ENCODE measurements at places on chromosomes 12 and 14.

DNA sequence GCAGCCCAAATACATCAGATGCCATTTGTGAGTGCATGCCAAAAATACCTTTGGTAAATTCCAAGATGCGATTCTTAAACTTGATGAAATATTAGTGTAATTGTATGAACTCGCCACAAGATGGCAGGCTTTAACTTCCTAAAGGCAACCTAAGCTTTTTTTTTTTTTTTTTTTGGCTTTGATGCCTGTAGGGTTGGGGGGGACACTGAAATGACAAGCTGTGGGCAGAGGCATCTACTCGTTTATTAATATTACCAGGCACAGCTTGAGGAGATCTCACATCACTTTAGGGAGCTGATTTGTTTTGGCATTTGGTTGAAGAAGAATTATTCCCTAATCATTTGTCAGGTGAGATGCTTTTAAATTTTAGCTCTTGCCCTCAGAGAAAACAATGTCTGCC, 126.7 kb upstream of the CCDC196 start:
- DNase-seq: no peak

- DNase-seq: no peak
Measured at GRCh38 chr14:104973135-104973384, 5.1 kb downstream of the AHNAK2 start.

- DNase-seq: no peak
Measured at GRCh38 chr14:40221428-40221827, 789.2 kb upstream of the FBXO33 start.

- DNase-seq: no peak
Measured at GRCh38 chr14:65101631-65102440, 481 bp downstream of the MAX start.

DNA sequence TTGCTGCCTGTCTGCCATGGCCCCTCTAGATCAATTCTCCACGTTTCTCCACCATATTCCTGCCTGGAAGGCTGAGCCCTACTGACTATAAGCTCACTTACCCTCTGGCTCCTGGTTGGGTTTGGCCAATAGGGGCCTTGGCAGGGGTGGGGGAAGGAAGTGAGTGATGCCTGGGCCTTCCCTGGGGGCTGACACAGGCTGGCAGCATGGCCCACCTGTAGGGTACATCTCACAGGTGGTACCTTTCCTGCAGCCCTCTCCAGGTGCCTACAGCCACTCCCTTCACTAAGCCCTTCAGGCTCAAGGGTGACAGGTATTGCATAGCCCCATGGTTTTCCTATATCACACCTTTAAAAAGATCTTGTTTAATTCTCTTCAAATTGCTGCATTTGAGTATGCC, 3.5 kb downstream of the RFC5 start:
- DNase-seq: no peak

DNA sequence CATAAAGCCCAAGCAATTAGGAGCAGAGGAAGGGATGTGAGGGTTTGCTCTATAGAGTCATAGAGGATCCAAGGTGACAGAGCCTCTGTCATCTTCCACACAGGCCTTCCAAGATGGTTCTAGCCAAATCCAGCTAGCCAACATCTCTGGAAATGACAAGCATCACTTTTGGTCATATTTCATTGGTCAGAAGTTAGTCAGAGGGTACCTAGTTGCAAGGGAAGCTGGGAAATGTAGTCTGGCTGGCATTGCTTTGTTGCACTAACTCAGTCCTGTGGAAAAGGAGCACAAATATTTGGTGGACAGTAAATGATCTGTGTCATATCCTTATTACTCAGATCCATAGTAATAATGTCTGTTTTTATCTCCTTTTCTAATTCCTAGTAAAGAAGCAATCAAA, 715.7 kb downstream of the NRXN3 start:
- no peak for DNase-seq

GRCh38 chr14:53894456-53894855, 62.2 kb downstream of the BMP4 start:
- no peak for DNase-seq

- DNase-seq: no peak
Measured at GRCh38 chr14:55401751-55402150, 9.9 kb downstream of the ATG14 start.

- DNase-seq: no peak
Measured at GRCh38 chr12:64903479-64904152, 79.2 kb downstream of the TBC1D30 start.

DNA sequence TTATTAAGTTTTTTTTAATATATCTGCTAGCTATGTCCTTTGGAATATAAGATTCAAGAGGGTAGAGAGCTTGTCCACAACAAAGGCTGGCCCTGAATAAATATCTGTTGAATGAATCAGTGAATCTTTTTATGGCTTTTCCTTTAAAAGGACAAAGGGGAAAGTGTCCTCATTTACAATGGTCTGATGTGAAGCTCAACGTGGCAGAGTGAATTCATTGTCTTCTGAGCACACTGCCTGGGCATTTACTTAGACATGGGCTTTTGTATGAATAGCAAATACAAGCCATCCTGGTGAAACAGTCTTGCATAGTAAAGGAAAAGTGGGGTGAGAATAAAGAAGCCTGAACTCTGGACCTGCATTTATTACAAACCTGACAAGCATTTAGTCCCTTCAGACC, 201.2 kb downstream of the NELL2 start:
- no peak for DNase-seq

DNA sequence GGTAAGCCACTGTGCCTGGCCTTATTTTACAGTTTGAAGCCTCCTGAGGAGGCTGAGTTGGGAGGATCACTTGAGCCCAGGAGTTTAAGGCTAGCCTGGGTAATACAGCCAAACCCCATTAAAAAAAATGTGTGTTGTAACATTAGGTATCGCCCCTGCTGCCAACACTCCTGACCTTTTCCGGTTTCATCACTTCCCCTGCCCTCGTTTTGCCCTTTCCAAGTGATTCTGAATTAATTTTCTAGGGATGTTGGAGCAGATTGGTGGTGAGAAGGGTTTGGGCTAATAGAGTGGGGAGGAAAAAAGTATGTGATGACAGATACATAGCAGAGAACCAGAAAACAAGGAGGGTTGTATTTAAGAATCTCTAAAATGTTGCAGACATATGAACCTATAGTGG, 25.6 kb upstream of the C12orf71 start:
- DNase-seq: no peak

DNA sequence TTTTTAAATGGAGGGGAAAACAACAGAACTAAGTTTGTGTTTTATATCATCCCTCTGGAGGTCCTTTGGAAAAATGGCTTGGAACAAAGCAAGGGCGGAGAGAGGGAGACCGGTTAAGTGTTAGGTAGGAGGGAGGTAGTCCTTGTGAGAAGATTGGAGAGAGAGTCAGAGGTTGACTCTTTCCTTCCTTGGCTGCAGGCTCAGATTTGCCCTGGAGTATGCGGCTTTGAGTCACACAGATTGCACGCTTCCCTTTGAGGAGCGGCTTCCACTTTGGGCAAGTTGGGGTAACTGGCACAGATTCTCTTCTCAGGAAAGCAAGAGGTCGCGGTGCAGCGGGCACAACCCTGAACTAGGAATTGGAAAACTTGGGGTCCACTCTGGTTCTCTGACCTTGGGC, 9.9 kb downstream of the SOCS2 start:
- DNase-seq: no peak

DNA sequence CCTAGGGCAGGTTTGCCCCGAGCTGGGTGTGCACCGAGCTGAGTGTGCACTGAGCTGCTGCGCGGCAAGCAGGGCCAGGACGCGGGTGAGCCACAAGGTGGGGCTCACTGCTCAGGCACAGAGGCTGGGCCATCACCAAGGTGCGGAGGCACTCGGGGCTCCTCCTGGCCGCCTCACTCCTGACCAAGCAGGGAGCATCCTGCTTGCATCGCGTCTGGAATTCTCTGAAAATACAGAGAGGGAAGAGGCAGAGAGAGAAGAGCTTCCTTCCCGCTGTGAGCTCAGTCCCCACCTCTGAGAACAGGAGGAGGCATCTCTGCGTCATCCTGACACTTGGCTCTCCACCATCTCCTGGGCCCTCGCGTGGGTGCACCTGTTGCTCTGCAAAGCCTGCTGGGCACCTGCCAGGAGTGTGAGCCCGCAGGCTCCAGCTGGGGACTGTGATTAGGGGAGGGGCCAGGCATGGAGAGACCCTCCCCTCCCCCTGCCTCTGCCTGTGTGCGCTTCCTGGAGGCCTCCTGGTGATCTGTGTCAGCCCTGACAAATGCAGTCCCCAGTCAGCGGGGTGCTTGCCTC, 116.3 kb downstream of the GLT1D1 start:
- no peak for DNase-seq

- no peak for DNase-seq
Measured at GRCh38 chr12:16437926-16438325, 90.5 kb downstream of the MGST1 start.
